ENCODE measurements at places on chromosomes 6 and 20. TPM values are rescaled to one million over a fixed set of nuclear protein-coding genes. Genes with fewer than 3 reads are reported as not detected.

The UST gene
- 3.9 TPM for total RNA-seq

The SIRPA gene
- total RNA-seq, result 22.8 TPM

The SLC32A1 gene
- total RNA-seq, result not detected

The PEX7 gene
- total RNA-seq, result 5.3 TPM

The HLA-DOA gene
- total RNA-seq, result not detected

The HCK gene
- total RNA-seq, result 0.20 TPM

The NOTCH4 gene
- 1.1 TPM for total RNA-seq

The DTNBP1 gene
- total RNA-seq, result 14.6 TPM

The PANK2 gene
- total RNA-seq, result 54.4 TPM

The PLA2G7 gene
- not detected for total RNA-seq

The SCGN gene
- 0.12 TPM for total RNA-seq

The MPIG6B gene
- not detected for total RNA-seq

The CST1 gene
- 0.84 TPM for total RNA-seq

The PRPH2 gene
- total RNA-seq, result not detected

The SNX21 gene
- total RNA-seq, result 11.4 TPM

The UNC5CL gene
- total RNA-seq, result 0.47 TPM

The MRPS18B gene
- 68.8 TPM for total RNA-seq

The WFDC6 gene
- total RNA-seq, result not detected
